Hypothalamus (tissue), 51 donors: ENCODE measurements at places on chromosomes 7 and 10.

DNA sequence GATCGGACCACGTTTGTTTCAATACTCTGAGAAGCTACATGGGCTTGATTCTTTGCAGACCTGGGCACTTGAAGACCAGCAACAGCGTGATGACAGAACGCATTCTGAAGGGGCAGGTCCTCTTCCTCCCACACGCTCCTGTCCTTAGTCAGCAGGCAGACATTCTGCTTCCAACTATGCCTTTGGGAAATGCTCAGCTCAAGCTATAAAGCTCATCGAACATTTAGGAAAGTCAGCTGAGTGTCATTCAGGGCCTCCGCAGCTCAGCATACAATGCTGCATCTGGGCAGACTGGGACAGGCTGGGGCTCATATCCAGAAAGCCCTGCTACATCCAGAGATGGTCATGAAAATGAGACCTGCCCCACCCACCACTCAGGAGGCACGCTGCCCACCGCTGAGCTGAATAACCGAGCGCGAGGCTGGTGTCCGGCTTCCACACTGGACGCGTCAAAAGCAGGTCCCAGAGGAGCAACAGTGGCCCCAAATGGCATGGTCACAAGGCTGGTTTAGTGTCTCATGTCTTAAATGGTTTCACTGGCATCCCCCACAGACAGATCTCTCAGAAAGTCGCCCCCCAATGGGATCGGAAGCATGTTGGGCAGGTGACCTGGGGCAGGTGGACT lies 274.0 kb downstream of the DNAJB6 start:
- DNase-seq, result no peak

DNA sequence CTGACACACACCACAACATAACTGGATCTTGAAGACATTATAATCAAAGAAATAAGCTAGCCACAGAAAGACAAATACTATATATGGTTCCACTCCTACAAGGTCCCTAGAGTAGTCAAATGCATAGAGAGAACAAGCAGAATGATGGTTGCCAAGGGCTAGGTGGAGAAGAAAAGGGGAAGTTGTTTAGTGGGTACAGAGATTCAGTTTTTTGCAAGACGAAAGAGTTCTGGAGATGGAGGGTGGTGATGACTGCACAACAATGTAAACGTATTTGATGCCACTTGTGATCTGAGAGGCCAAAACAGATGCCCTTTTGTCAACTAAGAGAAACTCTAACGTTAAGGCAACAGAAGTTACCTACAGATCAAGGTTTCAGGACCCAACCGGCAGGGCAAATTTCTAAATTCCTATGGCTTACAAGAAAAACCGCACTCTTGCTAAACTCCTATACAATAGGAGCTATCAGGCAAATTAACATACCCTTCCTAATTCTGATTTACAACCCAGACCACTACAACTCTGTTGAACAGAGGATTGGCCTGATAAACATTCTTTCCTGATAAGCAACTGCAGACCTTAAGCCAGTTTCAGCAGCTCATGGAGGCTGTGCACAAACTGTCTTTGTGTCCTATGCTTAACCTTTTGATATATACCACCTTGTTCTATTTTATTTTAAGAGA lies 69.0 kb downstream of the FAM107B start:
- no peak for DNase-seq

GRCh38 chr7:1869452-1870130 lies 199.5 kb downstream of the ELFN1 start:
- no peak for DNase-seq

DNA sequence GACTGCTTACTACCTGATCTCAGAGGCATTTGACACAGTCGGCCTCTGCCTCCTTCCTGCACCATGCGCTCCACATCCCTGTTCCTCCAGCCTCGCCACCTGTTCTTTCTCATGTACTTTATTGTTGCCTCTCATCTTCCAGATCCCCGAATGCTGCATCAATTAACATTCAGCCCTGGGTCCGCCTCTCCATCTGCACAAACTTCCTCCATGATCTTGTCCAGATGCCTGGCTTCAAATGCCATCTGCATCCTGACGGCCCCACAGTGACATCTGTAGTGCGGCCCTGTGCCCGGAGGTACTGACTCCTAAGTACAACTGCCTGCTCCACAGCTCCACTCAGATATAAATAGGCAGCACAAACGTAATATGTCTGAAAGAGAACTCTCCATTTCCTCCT lies 51.2 kb upstream of the STK17A start:
- no peak for DNase-seq

DNA sequence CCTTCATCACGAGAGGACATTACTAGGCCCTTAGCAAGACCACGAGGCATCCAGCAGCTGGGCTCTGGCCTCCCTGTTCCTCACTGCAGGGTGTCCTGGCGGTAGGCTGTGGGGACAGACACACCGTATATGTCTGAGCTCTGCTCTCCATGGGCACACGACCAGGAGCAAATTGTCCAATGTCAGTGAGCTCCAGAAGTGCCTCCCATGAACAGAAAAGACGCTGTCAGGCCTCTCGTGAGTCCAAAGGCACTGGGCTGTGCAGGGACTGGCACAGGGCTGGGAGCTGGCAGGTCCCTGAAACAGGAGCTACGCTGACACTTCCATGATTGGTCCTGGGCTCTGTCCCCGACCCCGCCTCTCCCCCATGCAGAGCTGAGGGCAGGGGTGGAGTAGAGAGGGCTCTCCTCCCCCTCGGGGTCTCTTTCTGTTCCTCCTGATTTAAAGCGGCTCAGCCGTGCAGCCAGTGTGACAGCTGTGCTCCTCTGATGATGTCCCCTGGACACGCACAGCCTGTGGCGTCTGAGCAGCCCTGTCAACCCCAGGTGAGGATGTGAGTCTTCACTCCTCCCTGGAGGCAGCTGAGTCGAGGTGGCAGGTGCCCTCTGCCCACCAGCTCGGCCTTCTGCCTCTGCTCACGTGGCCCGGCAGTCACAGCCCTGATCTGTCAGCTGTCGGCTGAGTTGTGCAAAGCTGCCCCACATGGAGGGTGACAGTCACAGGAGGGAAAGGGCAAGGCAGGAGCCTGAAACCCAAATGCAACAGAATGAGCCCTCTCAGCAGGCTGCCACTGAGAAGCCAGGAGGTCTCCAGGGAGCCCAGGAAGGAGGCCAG lies 13.0 kb downstream of the ANTXRL start:
- DNase-seq, result no peak

DNA sequence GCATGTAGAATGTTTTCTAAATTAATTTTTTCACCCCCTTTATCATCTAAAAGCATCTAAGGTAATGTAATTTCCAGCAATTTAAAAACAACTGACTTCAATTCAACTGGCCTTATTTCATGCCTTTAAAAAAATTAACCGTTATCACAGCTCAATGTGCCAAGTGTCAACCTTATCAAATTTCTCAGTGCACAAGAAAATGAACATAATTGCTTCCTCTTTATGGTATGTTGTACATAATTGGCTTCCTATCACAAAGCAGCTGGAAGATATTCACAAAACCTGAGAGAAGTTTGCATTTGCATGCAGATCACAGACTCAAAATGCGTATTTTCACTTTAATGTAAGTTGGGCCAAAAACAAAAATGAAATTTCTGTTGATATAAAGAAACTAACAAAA lies 966.4 kb downstream of the GRM8 start:
- no peak for DNase-seq

- no peak for DNase-seq
Measured at GRCh38 chr7:143455491-143455890, 12.2 kb downstream of the TAS2R60 start.

DNA sequence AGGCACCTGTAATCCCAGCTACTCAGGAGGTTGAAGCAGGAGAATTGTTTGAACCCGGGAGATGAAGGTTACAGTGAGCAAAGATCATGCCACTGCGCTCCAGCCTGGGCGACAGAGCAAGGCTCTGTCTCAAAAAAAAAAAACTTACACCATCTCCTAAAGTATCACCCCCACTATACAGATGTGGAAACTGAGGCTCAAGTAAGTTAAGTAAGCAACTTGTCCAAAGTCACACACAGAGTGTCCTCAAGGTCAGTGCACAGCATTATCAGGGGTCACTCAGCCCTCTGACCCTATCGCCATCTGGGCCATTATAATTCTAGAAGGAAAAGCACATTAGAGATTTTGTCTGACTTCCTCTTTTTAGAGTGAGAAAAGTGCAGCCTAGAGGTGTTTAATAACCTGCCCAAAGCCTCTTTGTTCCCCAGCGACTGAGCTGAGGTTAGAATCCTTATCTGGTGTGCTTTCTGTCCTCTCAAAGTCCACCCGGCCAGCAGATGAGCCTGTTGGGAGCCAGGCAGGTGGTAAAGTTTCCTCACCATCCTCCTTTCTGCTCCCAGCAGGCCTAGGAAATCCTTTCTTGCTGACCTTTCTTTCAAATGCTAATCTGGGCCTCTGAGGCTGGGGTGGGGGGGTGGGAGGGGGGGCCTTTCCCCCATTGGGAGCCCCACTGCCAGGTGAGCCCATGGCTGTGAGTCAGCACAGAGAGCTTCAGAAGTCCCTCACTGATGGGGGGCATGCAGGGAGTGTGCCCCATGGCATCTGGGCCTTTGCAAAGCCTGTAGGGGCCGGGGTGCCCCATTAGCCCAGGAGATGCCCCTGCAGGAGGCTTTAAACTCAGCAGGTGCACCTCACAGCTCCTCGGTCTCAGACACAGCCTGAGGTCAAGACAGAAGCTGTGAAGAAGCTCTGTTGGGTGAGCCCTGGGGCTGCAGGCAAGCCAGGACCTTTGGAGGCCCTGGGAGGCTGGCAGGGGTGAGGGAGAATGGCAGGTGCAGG lies 12.0 kb upstream of the KCNMA1 start:
- no peak for DNase-seq
